Brain microvascular endothelial cell (primary cell): ENCODE measurements at places on chromosomes 16 and 17.

GRCh38 chr17:79981661-79982101 is 54.0 kb downstream of the TBC1D16 start:
- no peak for DNase-seq

- no peak for DNase-seq
Measured at GRCh38 chr17:4488989-4489595, 9.6 kb upstream of the SPNS2 start.

- DNase-seq, result no peak
Measured at GRCh38 chr17:47785538-47786123, 36.0 kb downstream of the OSBPL7 start.

- no peak for DNase-seq
Measured at GRCh38 chr17:56661906-56662305, 68.4 kb downstream of the NOG start.
